Stimulated activated CD8-positive, alpha-beta memory T cell treated with anti-CD3 and anti-CD28 coated beads, Interleukin-2, amount 100 ng/mL, for 1 hour (primary cell): ENCODE measurements at places on chromosomes 4 and X.

- DNase-seq = no peak
Measured at GRCh38 chr4:123386609-123387008, 10.0 kb upstream of the SPRY1 start.

DNA sequence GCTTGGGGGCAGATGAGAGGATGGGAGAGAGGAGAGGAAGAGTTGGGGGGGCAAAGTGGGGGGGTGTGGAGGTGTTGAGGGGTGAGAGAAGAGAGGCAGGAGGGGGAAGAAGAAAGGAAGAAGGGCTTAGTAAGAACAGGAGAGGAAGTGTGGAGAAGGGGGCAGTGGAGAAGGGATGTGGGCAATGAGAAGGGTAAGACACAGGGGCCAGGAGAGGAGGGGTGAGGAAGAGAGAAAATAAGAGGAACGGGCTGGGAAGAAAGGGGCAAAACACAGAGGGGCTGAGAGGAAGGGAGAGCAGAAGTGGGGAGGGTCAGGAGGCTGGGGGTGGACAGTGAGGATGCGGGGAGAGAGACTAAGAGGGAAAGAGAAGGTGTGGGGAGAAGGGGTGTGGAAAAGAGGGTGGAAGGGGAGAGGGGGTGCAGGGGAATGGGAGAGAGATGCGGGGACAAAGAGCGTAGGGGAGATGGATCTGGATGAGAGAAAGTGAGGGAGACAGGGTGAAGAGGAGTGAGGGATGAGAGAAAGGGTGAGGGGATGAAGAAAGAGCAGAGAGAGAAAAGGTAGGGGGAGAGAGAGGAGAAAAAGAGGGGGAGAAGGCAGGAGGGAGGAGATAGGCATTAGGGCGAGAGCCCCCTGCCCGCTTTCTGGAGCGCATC, 12.9 kb downstream of the SH3KBP1 start:
- no peak for DNase-seq

GRCh38 chr4:5887011-5887360, 5.9 kb downstream of the CRMP1 start:
- DNase-seq = no peak

DNA sequence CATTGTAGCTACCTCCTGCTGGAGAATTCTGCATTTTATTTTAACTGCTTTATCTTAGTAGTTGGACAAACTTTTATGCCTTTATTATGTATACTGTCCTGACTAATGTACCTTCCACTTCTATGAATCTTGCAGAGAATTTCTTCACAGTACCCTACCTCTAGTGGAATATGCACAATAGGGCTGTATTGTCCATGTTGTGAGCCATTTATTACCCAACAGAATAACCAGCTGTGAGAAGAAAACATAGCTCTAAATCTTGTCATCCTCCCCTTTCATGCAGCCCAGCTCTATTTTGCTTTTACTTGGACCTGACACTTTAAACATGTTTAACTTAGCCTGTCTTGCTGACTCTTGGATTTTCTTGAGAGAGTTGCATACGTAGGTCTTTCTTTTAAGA, 56.2 kb downstream of the MCUB start:
- DNase-seq = no peak

DNA sequence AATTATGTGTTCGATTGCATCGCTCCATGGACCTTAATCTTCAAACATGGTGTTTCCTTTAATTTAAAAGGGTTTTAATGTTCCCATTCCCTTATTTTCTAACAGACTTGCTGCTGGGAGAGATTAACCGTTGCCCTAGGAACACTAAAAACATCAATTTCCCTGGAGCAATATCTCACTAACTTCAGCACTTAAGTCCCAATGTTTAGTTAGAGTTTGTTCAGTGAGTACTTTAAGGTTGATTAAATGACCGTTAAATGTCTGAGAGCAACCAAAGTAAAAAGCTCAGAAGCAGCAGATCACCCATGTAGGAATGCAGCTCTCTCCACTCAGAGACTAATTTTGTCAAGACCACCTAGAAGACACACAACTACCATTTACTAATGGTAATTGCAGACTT, 111.2 kb upstream of the PDE5A start:
- no peak for DNase-seq

DNA sequence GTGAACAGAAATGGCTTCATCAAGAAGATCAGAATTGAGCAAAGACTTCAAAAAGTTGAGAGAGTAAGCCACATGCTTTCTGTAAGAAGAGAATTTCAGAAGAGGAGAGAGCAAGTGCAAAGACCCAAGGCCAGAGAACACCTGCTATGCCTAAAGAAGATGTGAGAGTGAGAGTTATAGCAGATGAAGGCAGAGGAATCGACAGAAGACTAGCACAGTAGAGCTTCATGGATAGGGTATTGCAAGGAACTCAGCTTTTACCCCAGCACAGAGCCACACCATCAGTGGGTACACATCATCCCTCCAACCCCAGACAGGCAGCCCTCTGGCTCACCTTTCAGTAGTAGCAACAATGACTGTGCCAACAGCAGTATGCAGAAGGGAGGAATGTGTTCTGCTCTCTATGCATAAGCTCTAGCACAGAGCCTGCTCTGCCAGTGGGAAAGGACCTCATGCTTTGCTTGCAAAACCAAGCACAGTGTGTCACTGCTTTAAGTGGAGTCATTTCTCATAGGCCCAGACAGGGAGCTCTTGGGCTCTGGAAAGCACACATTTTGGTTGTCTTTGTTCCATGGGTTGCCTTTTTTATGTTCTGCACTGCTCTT, 318.6 kb downstream of the NAF1 start:
- no peak for DNase-seq

GRCh38 chr4:139808808-139809756, 143.5 kb downstream of the MGST2 start:
- DNase-seq = no peak

- no peak for DNase-seq
Measured at GRCh38 chrX:81304563-81304962, 102.7 kb downstream of the SH3BGRL start.

GRCh38 chr4:73704314-73705055, 35.9 kb upstream of the CXCL8 start:
- DNase-seq = no peak

DNA sequence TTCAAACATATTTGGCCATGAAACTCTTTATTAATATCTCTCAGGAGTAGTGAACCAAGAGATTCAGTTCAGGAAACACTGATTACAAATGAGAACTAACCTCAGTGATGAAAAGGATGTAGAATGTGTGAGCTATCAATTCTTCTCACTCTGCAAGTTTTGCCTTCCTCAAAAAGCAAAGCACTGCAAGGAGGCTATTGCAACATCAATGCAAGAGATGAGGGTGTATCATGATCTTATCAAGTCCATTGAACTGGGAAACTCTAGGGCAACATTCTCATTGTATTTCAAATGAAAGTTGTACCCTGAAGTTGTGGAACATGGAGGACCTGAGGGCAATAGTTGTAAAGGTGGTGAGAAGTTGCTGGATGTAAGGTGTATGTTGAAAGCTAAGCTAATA, 56.4 kb upstream of the VEGFC start:
- no peak for DNase-seq

- DNase-seq = no peak
Measured at GRCh38 chr4:110163327-110164069, 34.9 kb downstream of the ELOVL6 start.
